ENCODE measurements at places on chromosomes 3 and 15.

DNA sequence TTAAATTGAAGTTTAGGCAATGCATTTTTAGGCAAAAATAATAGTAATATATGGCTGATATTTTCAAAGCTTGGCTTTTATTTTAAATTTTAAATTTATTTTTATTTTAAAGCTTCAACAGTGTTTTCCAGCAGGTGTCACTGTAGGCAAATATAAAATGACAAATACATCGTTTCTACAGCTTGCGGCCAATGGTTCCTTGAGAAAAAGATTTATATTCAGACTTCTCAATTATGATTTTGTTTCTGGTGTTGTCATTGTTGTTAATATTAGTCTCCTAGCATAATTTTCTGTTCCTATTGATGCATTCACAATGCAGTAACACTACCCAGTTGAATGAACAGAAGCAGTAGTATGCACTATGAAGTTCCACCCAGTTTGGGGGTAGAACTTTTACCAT, 220.7 kb upstream of the DNAJC19 start:
- DNase-seq, result peak; percentile 37

DNA sequence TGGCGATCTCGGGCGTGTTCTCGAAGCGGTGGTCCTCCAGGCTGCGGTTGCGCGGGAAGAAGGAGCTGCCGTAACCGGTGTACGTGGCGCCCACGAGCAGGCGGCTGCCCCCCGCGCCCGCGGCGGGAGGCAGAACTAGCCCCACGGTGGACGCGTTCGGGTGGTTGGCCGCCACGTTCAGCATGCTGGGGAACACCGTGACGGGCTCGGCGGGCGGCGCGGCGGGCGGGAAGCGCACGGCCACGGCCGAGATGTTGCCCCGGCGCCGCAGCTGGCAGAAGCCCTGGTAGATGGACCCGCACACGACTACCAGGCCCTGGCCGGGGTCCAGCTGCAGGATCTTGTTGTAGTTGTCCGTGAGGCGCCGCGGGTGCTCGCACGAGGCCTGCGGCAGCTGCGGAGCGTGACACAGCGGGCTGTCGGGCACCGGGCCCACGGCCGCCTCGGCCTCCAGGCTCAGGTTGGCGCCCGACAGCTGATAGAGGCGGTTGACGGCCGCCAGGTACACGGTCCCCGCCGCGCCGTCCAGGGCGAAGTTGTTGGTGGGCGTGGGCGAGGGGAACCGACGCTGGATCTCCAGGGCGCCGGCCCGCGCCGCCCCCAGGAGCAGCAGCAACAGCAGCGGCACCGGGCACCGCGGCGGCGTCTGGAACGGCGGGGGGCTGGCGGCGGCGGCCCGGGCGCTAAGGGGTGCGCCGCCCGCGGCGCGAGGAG, 397 bp downstream of the PLXND1 start:
- peak; percentile 66 for DNase-seq

DNA sequence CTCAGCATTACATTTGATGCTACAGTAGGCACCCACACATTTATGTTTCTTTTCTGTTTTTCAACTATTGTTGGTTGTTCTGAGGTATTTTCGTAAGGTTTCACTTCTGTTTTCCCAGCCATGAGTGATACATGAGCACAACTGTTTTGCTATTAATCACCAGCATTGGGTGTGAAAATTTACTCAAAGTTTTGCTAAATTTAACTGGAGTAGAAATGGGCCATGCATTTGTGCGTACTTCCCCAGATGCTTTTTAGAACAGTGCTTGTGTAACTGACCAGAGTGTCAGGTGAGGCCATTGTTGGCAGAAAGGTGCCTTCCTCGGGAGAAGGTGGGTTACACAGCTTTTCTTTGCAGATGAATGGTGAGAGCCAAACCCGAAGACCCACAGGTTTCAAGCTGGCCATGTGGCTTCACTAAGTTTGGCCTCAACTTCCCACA, 70.4 kb downstream of the ST6GAL1 start:
- DNase-seq, result no peak

GRCh38 chr3:108136561-108137459, 46.0 kb upstream of the CD47 start:
- DNase-seq, result no peak

- DNase-seq, result no peak
Observed at GRCh38 chr15:80654299-80654698, 40.8 kb upstream of the ABHD17C start.

GRCh38 chr3:112027142-112027541, 7.4 kb upstream of the TMPRSS7 start:
- DNase-seq, result no peak

GRCh38 chr3:179410331-179410730, 40.9 kb downstream of the GNB4 start:
- no peak for DNase-seq

GRCh38 chr3:110910346-110910955, 161.2 kb upstream of the NECTIN3 start:
- no peak for DNase-seq

DNA sequence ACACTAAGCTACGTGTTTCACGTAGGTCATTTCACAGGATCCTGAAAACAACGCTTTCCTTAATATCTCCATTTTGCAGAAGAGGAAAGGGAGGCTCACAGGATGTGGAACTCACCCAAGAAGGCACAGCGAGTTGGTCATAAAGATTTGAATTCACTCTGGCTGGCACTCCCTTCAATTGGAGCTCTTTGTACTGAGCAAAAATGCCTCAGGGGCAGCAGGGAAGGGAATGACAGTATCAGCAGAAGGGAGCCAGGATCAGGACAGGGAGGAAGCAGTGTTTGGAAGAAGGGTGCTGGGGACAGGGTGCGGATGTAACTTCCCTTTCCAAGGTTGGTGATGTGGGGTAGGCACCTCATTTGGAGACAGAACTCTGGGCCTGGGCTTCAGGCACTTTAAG, 1.1 kb upstream of the ST6GAL1 start:
- DNase-seq, result no peak

DNA sequence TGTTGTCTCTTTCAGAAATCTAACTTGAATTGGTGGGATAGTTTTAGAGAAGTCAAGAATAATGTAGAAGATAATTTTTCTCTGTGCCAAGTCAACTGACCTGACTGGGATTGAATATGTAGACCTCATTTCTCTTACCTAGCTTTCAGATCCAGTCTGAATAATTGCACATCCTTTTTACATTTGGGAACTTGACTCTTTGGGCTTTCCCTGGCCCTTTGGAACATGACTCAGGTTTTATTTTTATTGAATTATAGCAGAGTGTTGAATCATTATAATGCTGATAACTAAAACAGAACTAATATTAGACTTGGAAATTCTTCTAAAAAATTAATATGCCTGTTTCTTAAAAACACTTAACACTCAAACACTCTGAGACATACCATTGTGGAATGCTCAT, 76.5 kb downstream of the PFN2 start:
- no peak for DNase-seq

DNA sequence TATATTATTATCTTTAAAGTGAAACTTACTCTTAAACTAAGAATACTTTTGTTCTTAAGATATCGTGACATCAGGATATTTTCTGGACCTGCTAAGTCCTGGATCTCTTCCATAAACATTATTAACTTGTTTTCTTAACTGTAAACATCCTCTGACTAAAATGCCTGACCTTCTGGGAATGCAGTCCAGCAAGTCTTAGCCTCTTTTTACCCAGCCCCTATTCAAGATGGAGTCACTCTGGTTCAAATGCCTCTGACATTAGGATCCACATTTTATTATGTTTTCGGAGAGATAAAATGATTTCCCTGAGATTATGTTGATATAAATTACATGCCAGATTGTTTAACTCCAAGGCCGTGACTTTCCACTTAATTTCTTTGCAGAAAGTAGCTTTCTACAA, 37.6 kb downstream of the OSTN start:
- no peak for DNase-seq

DNA sequence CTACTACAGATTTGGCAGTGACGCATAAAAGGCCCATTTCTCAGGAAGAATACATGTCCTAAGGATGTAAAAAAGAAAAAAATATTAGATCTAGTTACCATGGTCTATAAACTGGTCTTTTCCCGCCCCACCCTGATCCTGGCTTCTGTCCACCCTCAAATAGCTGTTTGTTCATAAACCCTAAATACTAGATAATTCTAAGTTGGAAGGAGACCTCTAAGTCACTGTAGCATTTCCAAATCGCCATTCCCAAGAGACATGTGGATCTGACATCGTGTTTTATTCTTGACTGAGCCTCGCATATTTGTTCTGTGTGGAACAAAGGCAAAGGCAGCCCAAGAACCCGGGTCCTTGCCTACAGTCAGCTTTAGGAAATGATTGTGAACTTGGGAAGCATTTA, 49.0 kb downstream of the LMCD1 start:
- DNase-seq, result no peak

DNA sequence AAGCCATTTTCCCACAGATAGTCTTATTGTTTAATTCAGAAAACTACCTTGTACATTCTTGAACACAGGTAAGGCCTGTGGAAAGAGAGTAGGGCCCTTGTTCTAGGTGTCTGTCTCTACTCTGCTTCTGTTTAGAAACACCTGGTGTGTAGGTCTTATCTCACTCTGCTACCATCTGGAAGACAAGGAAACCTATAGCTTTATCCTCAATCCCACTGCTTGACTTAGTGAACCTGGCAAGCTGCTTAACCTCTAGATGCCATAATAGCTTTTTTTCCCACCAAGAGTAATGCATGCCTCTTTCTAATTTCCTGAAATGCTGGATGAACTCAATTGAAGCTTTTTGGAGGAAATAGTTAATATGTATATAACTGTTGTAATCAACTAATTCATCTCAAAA, 82.6 kb upstream of the RAP2B start:
- no peak for DNase-seq

DNA sequence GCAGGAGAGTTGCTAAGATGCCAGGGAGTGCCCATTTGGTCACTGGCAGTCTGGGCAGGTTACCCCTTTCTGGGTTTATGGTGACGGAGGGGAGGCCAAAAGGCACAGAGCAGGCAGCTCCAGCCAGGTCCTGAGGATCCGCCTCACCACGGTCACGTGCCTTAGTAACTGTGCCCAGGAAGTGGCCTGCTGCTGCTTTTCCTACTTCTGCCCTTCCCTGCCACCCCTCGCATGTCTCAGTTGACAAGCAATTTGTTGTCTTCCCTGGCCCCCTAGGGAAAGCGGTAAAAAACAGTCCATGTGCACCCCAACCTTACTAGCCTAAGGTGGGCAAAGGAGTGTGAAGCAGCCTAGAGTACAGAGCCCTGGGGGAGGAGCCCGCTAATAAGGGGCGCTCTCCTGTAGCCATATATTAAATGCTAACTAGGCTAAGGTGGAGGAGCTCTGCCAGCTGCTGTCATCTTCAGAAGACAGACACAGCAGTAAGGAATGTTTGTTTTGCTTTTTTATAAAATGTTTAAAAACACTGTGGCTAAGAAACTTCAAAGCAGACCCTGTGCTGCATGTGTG, 9.1 kb upstream of the LIPH start:
- no peak for DNase-seq

DNA sequence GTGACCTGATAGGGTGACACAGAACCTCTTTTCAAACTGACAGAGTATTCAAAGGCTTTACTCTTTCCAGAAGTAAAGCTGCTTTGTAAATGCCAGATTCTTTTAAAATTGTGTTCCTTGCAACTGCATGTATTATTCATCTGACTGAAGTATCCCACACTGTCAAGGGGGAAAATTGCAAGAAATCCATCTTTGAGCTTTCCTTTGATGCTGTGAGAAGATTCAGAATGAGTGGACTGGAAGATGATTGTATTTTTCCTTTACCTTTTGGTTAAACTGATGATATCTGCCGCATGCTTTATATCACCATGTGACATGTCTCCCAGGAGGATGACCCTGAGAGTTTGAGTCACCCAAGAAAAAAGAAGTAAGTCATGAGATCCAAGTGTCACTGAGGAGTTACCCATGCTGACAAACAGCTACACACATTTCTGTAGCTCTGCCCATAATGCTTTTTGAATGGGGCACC, 250.8 kb upstream of the CBLB start:
- DNase-seq, result peak; percentile 7

DNA sequence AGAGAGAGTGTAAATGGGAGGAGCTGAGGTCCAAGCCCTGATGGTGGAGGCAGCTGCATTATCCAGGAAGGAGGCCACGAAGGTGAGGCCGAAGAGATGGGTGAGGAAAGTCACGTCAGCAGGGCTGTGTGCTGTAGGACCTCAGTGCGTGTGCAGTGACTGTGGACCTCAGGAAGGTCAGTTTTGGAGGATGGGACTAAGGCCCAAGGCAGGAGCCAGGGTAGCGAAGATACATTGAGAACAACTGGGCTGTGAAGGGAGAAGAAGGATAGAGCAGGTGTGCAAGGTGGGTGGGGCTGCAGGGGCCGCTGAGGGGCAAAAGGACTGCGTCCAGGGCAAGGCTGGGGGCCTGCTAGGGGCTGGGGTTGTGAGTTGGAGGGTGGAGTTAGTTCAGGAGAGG, 4.9 kb downstream of the KLHL40 start:
- no peak for DNase-seq

GRCh38 chr15:42735382-42736165, 1.4 kb downstream of the CDAN1 start:
- DNase-seq, result no peak

DNA sequence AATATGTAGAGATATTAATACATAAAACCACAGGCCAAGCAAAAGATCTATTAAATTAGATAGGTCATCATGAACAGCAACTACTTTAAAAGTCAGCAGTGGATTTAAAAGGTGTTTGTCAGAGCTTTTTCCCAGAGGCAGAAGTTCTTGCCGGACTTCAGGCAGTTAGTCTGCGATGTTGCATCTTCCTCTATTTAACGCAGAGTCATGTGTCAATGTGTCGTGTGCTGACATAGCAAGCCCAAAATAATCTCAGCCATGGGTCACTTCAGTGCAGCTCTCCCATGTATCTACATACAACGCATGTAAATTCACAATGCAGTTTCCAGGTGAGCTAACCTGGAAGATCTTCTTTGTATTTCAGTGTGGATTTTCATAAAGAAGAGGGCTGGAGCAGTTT, 8.0 kb upstream of the TMEM212 start:
- DNase-seq, result no peak

GRCh38 chr3:36918050-36918449, 26.8 kb downstream of the TRANK1 start:
- DNase-seq, result no peak

DNA sequence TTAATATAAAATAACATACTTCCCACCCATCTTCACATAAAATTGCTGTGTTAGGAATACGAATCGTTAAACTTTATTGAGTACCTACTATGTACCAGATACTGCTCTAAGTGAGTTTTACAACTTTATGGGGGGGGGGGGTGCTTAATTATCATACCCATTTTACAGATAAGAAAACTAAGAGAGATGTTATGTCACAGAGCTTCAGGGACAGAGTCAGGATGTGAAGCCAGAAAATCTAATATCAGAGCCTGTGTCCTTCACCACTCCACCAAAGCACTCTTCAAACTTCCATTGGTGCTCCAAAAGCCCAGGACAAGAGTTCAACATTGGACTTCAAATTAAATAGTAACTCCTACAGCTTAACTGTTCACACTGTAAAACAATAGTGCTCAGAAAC, 8.6 kb downstream of the LINS1 start:
- no peak for DNase-seq
